Peyer's patch (tissue), 4 donors: ENCODE measurements at places on chromosomes 3 and 15.

GRCh38 chr3:169660709-169661360 lies 2.7 kb downstream of the MECOM start:
- DNase-seq: no peak

- no peak for DNase-seq
Observed at GRCh38 chr15:35630532-35630931, 84.6 kb upstream of the DPH6 start.

DNA sequence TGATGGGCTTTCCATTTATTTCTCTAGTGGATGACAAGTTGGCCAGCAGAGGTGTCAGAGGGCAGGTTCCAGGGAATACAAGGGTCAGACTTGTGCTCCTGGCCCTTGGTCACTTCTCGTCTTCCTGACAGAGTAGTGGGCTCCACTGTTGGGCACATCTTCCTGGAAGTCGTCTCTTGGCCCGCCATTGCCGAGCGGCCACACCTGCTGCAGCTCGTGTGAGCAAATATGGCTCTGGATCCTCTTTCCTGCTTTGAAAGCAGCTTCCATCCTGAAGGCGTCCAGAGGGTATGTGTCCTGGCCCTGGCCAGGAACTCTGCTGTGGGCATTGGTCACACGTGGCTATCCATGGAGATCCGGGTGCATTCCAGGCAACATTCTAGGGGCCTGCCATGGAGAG lies 100.2 kb downstream of the SNRPN start:
- no peak for DNase-seq

GRCh38 chr3:36964331-36964730 lies 19.5 kb upstream of the TRANK1 start:
- no peak for DNase-seq

GRCh38 chr3:187041362-187042307 lies 97.7 kb downstream of the RPL39L start:
- DNase-seq: no peak

- DNase-seq: no peak
Observed at GRCh38 chr3:153103406-153103945, 58.5 kb upstream of the RAP2B start.

DNA sequence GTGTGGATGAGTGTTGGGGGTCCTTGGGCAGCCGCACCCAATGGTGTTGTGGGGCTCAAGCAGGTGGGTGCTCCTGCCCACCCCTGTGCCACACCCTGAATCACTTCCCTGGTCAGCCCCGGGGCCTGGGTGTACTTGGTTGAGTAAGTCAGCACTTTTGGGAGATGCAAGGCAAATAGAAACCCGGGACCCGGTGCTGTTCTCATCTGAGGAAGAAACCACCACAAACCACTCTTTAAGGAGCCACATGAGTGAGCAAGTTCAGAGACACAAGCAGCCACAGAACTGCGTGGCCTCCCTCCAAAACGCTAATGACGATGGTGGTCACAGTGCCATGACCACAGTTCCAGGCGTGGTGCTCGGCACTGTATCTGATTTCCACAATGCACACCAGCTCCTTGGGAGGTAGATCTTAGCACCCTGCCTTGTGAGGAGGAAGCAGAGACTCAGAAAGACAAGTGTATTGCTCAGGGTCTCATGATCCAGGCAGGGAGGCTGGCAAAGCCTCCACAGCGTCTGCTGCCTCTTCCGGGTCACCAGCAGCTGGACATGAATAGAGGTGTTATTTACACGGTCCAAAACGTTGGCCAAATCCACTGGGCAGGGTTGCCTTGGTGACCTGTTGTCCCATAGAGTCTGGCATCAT lies 118.2 kb upstream of the ALDH1A3 start:
- DNase-seq: no peak
